Nephron progenitor cell (in vitro differentiated cells): ENCODE measurements at places on chromosomes 2 and 18.

DNA sequence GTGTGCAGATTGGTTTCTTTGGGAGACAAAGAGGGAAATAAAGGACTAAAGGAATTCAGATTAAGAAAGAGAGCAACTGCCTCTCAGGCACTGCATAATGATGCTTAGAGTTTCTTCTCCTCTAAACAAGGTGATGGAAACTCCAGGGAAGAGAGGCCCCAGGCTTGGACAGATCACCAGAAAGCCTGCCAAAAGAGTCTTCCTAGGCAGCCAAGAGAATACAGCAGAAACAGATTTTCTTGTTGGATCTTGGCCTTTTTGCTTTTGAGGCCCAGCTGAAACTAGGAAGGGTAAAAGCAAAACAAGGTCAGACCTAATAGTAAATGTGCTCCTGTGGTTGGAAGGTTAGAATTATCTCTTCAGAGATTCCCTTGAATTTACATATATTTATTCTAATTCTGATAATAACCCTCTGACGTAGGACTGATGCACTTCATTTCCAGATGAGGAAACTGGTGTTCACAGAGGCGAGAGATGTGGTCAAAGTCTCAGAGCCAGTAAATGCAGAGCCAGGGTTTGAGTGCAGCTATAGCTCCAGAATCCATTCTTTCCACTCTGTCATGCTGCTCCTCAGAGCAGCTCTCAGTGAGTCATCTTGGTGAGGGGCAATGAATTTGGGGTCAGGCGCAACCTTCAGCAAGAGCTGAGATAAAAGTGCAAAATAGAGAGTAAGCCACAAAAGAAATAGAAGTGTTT, 142.3 kb upstream of the FBXO11 start:
- DNase-seq = no peak

DNA sequence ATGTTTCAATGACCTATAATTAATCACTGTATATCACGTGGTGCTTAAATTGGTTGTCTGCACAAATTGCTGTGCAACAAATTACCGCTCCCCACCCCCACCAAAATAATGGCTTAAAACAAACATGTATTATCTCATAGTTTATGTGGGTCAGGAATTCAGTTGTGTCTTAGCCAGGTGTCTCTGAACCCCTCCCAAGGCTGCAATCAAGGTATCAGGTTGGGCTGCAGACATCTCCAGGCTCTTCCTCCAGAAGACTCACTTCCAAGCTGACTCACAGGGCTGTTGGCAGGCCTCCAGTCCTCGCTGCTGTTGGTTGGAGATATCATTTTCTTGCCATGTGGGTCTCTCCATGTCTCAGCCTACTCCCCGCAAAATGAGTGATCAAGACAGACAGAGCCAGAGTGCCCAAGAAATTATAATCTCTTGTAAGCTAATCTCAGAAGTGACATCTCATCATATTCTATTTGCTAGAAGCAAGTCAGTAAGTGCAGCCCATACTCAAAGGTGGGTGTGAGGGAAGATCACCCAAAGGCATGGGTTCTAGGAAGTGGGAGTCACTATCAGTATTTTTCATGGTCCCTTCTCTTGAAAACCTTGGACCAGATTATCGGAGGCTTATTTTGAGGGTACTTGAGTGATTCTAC, 38.4 kb downstream of the SPC25 start:
- no peak for DNase-seq

DNA sequence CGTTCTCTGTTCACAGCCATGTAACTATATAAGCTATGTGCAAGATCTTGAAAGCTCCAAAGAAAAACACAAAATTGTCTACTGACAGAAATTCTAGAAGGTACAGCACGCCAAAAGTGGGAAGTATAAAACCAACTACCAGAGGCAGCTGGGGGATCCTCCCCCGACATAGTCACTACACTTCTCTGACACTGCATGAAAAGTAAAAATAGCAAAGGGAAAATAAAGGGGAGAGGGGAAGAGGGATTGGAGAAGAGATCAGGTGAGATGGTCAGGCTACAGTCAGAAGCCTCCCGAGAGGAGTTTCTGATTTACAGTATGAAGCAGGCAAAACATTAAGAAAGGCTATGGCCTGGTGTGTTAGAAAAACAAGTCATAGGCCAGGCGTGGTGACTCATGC, 39.8 kb upstream of the PCBP1 start:
- no peak for DNase-seq

DNA sequence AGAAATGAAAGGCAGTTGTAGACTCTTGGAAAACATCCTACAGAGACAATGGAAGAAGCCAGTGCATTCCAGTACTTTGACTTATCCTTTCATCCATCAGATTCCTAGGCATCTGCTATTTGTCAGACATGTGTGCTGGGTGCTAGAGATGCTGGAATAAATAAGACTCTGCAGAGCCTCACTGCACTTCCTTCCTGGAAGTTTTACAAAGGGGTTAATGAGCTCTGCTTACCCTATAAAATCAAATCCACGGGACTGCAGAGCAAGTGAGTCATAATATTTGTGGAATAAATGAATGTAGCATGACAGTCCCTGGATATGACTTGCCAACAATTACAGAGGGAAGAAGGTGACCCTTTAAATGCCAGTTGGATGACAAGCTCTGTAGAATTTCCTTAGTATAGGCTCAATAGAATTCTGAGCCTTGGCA, 52.7 kb upstream of the NPAS2 start:
- DNase-seq = no peak
